ENCODE measurements at places on chromosomes 4 and X. TPM values are rescaled to one million over a fixed set of nuclear protein-coding genes. Genes with fewer than 3 reads are reported as not detected.

DNA sequence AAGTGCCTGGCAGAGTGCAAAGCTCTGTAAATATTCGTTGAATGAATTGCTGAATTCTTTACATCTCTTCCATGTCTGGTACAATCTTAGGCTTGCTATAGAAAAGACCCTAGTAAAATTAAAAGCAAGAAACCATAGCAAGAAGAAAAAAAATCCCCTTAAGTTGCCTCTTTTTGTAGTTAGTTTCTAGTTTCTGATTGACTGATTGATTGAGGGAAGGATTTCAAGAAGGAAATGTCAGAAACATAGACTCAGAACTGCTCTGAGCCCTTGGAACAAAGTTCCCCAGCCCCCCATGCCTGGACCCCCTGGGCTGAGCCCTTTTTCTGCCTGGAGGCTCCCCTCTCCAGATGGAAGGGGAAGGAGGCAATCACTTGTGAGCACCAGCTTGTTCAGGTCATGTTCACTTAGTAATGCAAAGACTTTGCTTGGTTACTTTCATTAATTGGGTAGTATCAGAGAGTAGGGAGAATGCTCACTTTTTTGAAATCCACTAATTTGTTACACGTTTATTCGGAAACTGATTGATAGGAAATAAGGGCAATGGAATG is 35.6 kb downstream of the DAPP1 start:
- H3K27ac ChIP-seq: no peak overlapping the region
- H3K4me3 ChIP-seq: no peak overlapping the region
- DNase-seq: no peak
- H3K4me1 ChIP-seq: peaks cover 7% of the 10 kb centered on the region

DNA sequence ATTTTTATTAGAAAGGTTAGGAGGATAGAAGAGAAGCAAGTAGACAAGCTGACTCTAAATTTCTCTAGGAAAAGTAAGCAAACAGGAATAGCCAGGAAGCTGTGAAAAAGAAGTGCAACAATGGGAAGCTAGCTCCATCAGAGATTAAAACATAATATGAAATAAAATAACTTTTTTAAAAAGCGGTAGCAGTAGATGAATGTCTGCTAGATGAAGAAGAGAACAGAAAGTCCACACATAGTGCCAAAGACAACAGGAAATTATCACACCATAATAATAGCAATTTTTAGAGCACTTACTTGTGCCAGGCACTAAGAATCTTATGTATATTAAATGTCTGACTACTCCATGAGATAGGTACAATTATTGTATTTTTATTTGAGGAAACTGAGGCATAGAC is 53.5 kb downstream of the LRBA start:
- H3K4me1 ChIP-seq: peaks cover 3% of the 10 kb centered on the region
- H3K4me3 ChIP-seq: no peak overlapping the region
- H3K36me3 ChIP-seq: no peaks in the 10 kb centered on the region
- H3K27ac ChIP-seq: no peak overlapping the region
- H3K27me3 ChIP-seq: no peaks in the 10 kb centered on the region

DNA sequence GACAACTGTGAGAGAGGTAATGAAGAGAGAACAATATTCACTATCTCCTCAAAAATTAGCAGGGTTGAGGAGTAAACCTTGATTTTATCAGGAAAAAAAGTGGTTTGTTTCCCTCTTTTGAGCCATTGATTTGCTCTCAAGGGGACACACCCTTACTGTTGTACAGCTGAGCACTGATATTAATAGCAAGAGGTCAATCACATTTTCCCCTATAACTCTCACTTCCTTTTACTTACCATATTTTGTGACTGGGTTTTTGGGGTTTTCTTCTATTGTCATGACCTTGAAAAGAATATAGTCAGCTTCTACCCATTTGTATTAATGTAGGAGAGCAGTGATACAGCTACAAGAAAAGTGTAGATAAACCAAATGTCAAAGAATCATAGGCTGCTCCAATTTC is 70.2 kb upstream of the LONRF3 start:
- H3K36me3 ChIP-seq: no peaks in the 10 kb centered on the region
- no peaks in the 10 kb centered on the region for H3K27me3 ChIP-seq
- H3K4me3 ChIP-seq: no peak overlapping the region
- H3K4me1 ChIP-seq: no peaks in the 10 kb centered on the region

The SFRP2 gene
- total RNA-seq: 11.9 TPM

The MAGEA6 gene
- total RNA-seq: not detected

GRCh38 chr4:154503598-154503997 is 12.0 kb upstream of the DCHS2 start:
- no peaks in the 10 kb centered on the region for H3K36me3 ChIP-seq
- H3K4me3 ChIP-seq: no peak overlapping the region
- no peak overlapping the region for H3K27ac ChIP-seq
- H3K27me3 ChIP-seq: no peaks in the 10 kb centered on the region
- no peaks in the 10 kb centered on the region for H3K4me1 ChIP-seq

All from body of pancreas (tissue), 4 donors.